Fibroblast of mammary gland (primary cell): ENCODE measurements at places on chromosomes 5 and 9.

DNA sequence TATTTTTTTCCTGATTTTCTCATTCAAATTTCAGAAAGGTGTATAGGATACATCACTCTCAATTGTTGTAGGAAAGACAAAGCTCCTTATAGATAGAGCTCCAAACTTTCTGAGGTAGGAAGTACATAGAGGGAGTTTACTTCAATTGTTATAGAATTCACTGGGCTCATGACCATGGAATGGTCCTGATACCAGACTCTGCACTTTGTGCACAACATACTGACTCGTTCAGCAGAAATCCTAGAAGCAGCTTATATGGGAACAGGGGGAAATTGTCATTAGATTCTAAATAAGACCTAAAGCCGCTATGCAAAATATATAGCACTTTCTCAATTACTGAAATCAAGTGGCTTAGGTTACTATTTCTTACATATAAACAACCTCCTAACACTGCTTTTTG lies 240.5 kb upstream of the TUSC1 start:
- DNase-seq: no peak

DNA sequence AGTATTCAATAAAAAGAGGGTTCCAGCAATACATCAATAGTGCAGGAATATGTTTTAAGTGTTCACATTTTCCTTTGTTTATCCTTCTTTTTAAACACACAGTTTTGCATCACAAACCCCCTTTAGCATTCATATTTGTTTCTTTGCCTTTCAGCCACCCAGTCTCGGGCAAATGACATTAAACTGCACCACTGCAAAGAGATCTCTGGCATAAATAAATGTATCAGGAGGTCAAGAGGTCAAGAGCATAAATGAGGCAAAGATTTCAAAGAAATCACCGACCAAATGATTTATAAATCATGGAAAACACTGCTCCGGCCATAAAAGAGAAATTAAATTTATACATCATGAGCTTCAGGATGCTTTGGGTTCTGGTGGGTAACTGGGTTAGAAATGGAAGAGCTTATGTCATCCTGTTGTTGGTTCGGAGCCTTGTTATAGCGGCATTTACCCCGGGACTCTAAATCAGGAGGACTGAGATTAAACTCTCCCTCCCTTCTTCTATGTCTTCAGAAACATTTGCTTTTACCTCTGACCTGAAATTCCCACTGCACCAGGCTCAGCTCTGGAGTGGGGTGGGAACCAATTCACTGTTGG lies 449.6 kb upstream of the CLINT1 start:
- DNase-seq: no peak

DNA sequence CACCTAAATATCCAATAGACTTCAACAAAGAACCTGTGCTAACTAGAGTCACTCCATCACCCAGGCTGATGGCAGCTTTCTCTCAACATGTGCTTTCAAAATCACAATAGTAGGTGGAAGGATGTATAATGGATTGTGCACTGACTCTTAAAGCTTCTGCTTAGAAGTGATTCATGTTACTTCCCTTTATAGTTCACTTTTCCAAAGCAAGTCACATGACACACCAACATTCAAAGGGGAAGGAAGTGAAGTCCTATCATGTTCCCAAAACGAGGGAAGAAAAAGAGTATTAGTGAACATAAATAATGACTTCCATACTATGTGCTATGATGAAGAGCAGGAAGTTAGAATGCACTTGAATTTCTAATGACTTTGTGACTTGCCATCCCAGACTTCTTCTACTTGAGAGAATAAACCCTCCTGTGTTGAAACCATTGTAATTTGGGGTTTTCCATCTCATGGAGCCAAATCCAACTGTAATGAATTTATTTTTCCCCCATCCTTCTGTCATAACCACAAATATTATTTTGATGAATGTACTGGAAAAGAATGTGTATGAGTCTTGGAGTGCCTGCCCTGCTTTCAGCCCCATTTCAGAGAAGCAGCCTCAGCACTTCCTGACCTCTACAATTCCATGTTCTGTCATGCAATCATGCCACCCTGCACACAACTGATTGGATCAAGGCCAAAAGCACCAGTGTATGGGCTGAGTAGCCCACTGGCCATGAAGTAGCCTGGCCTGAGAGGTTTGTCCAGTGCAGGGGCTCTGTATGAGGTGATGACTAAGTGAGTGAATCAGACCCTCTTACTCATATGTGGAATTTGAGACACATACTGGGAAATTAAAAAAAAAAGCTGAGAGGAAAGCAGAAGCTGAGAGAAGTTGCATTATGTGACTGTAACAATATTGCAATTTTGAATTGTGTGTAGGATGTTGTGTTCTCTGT lies 525.9 kb upstream of the CLINT1 start:
- DNase-seq: peak; percentile 99

- DNase-seq: no peak
Observed at GRCh38 chr5:56072863-56073766, 78.4 kb upstream of the IL6ST start.

DNA sequence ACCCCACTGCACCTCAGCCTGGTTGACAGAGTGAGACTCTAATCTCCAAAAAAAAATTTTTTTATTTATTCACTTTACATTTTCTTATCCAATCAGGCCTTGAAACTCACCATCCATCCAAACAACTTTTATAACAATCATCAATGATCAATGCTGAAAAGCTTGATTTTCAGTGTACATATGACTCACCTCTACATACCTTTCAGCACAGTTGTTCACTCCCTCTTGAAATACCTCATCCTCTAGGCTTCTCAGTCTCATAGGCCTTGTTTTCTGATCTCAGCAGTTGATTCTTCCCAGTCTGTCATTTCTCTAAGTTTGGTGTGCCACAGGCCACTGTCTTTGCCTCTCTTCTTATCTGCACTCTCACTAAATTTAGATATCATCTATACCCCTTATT lies 36.2 kb downstream of the GRIN3A start:
- no peak for DNase-seq

GRCh38 chr5:149297340-149298025 lies 25.8 kb downstream of the AFAP1L1 start:
- DNase-seq: no peak

DNA sequence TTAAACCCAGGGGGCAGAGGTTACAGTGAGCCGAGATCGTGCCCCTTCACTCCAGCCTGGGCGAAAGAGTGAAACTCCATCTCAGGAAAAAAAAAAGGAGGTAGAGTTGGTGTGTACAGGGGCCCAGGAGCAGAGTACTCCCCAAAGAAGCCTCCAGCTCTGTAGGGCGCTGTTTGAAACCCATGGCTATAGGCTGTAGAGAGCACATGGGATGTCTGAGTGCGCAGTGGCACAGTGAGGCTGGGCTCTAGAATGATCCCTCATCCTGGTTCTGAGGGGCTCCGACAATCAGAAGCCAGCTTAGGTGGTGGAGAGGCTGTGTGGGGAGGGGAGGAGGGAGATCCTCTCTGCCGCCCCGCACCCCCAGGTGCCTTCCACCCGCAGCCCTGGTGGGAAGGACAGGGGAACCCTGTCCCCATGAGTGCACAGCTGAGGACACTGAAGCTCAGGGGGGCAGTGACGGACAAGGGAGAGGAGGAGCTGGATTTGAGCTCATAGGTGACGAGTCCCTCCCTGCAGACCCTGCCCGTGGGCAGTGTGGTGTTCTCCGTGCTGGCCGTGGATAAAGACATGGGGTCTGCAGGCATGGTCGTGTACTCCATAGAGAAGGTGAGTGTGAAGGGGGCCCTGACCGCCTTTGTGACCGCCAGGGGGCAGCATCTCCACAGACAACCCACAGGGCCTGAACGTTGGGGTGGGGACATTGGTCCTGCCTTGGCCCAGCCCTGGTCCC lies 24.6 kb downstream of the CDHR2 start:
- DNase-seq: peak; percentile 39

DNA sequence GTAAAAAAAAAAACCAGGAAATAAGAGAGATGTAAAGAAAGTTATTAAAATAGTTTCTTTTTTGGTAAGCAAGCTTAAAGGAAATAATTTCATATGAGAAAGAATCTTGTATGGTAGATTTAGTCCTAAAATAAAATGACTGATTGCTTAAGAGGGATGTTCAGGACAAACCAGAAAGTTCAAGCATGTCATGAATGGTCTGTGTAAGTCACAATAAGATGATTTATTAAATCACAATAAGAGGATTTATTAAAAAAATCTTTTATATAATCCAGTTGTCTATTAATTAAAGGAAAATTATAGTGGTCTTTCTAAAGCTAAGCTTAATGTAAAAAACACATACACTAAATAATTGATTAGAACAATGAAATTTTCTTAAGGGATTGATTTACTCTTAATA lies 91.8 kb upstream of the OR13F1 start:
- DNase-seq: peak; percentile 16

- no peak for DNase-seq
Observed at GRCh38 chr9:76684213-76684612, 80.0 kb upstream of the PCA3 start.

GRCh38 chr9:18756712-18757125 lies 276.3 kb downstream of the SAXO1 start:
- no peak for DNase-seq

- DNase-seq: no peak
Observed at GRCh38 chr5:73307645-73308355, 134.8 kb downstream of the TMEM174 start.
